ENCODE measurements at places on chromosomes 12 and 14.

DNA sequence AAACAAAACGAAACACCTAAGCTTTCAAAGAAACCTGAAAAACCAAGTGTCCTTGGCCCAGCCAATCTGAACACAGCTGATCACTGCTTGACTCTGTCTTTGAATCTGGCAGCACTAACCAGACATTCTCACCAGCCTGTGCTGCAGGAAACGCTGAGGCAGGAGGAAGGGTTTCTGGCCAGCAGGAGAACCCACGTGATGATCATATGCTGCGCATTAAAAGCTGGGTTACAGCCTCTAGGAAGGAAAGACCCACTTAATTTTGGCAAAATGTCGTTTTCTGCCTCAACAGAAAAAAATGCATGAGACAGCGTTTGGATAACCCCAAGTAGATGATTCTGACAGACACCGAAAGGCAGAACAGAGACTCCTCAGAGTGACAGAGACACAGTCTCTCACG lies 9.8 kb downstream of the APPL2 start:
- no peak for DNase-seq

DNA sequence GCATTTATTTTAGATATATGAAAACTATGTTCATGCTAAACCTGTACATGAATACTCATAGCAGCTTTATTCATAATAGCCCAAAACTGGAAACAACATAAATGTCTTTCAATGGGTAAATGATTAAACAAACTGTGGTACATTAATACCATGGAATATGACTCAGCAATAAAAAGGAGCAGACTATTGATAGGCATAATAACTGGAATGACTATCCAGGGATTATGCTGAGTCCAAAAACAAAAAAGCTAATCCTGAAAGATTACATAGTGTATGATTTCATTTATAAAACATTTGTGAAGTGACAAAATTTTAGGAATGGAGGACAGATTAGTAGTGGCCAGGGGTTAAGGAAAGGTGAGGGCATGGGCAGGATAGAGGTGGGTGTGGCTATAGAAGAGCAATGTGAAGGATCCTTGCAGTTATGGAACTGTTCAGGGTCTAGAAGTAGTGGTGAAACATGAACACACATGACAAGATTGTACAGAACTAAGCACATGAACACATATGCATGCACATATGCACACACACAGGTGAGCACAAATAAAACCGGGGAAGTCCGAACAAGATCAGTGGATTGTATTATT lies 61.1 kb upstream of the CDKN3 start:
- DNase-seq: no peak

- DNase-seq: no peak
These were observed 611 bp downstream of the SARNP start for GRCh38 chr12:55816881-55817344.

GRCh38 chr12:63921157-63921556 lies 76.7 kb downstream of the SRGAP1 start:
- DNase-seq: no peak

DNA sequence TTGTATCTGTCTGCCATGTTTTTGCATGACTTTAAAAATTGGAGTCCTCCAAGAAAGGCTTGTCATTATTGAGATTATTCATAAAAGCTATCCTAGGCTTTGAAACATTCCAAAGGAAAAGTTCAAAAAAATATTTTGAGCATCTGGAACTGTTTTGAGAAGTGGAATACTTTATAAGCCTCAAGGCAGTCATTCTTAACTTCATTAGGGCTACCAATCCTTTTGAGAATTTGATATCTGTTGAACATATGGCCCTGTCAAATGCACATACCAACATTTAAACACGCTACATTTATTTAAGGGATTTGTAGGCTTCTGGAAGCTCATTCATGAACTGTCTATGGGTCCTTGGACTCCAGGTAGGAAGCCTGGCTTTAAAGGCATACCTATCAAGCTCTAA lies 77.0 kb downstream of the TMEM117 start:
- DNase-seq: no peak

DNA sequence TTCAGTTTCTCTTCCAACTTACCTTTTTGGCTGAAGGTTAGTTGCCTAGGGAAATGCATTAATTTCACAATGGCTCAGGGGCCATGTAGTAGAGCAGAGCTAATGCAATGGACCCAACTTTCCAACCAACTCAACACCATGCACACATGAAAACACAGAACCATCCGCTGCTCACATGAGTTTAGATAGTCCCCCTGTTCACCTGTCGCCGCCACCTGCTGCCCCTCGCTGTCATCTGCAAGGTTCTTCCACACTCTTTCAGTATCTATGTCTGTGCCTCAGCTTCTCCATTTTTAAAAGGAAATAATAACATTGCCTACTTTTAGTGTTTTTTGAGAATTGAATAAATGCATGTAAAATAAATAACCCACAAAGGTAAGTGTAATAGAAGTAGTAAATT lies 585.6 kb downstream of the ETNK1 start:
- DNase-seq: no peak

DNA sequence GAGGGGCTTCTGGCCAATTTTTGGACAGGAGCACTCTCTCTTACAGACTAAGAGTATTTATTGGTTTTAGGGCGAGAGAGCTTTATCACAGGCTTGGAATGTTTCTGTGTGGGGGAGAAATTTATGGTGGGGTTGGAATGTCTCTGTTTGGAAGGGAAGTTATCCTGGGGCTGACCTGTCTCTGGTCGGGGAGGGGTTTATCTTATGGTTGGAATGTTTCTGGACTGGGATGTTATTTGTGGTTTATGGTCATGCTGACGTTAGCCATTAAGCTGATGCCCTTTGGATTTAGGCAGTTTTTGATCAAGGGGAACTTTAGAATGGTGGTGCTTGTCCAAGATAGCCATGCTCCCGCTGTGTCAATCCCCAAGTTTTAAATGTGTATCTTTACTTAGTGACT lies 614.8 kb downstream of the DIO2 start:
- no peak for DNase-seq

Data from HuH-7.5 (cell line).